Cerebellar nuclear complex (tissue), 1 donor: ENCODE measurements at places on chromosomes 6 and 20.

GRCh38 chr6:11730641-11731040, 48.0 kb downstream of the ADTRP start:
- no peak for DNase-seq

- no peak for DNase-seq
Observed at GRCh38 chr6:121274666-121275295, 59.5 kb downstream of the TBC1D32 start.

DNA sequence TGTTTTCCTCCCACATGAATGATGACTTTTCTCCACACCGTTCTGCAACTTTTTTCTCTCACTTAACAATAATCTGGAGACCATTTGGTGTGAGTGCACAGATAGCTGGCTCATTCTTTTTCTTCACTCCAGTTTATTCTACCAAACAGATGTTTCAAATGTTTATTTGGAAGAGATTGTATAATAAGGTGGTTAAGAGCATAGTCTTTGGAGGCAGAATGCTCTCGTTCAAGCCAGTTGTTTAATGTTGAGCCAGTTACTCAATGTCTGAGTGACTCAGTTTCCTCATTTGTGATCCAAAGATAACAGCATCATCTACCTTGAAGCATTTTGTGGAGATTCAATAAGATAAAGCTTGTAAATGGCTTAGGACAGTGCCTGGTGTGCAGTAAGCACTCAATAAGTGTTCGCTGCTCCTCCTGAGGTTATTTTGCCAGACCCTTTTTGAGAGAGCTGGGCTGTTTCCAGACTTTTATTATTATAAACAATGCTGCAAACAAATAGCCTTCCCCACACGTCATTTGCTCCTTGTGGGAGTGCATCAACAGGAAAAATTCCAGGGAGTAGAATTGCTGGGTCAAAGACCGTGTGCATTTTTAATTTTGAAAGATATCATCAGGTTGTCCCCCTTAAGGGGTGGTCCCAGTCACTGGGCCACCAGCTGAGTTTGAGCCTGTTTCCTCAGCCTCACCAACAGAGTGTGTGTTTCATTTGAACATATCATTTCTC, 70.6 kb downstream of the VEGFA start:
- no peak for DNase-seq

- DNase-seq: no peak
Observed at GRCh38 chr20:50558483-50558925, 48.3 kb downstream of the PTPN1 start.

DNA sequence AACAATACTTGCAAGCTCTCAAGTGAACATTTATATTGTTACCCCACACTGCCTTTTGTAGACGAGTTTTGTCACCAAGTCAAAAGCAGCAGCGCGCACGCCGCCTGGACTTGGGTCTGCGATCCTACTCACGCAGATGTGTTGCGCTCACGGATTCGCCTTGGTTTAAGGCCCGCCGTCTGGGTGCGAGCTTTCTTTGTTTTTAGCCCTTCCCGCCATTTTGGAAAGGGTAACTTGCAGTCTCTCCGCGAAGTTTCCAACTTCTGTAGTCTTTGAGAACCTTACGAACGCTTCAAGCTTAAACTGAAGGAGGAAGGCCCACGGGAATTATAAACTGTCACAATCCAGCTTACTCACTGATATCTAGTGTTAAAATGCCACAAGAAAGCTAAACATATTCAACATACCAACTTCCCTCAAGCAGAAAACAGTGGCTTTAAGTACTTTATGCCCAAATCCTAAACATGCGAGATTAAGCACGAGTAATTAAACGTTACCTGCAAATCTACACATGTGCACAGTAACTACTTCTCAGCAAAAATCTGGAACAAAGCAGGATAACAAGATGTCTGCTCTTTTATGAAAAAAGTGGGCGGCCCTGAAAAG, 80.4 kb upstream of the BTN3A2 start:
- no peak for DNase-seq

GRCh38 chr6:135976585-135976984, 125.1 kb downstream of the PDE7B start:
- DNase-seq: no peak

DNA sequence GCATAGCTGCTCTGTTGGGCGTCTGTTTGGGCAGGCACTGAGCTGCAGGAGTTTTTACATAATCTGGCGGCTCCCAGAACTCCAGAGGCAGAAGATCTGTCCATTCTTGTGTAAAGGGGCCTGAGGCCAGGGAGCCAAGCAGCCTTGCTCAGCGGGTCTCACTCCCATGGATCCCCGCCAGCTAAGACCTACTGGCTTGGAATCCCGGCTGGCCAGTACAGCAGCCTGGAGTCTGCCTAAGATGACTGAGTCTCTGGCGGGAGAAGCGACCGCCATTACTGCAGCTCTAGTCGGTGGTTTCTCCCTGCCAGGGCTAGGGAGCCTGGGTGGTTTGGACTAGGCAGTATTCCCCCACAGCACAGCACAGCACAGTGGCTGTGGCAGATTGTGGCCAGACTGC, 268.4 kb upstream of the SYNCRIP start:
- peak; percentile 8 for DNase-seq

DNA sequence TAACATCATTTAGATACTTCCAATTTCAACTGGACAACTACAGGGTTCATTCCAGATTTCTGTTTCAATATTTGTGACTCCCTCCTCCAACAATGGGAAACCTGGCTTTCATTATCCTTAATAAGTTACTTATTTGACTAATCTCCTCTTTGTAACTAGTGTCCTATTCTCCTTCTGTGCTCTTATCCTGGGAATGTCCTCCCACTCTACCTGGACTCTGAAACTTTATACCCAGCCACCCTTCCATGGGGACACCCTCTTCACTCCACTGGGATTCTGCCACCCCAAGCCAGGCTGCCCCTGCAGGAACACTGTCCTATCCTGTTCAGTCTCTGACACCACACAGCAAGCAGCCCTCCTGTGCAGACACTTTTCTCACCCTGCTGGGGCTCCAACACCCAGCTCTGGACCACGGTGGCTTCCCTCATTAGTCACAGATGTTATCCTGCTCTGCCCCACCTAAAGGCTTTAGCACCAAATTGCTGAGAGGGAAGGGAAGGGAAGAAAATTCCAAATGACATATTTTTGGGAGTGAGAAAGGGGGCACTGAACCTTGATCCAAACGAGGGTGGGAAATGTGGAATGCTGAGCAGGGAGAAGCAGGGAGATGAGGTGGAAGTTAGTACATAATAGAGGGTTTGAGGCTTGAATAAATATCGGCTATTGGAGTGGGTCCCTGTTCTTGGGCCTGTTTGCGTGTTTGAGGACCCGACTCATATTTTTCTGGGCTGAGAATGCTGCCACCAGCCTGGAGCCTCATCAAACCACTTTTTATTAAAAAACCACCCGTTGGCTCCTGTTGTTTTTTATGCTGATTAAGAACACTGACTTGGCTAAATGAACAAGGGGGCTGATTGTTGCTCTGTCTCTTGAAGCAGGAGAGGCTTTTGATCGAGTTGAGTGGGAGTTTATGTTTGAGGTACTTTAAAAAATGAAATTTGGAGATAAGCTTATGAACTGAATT, 54.0 kb upstream of the AKIRIN2 start:
- DNase-seq: no peak

DNA sequence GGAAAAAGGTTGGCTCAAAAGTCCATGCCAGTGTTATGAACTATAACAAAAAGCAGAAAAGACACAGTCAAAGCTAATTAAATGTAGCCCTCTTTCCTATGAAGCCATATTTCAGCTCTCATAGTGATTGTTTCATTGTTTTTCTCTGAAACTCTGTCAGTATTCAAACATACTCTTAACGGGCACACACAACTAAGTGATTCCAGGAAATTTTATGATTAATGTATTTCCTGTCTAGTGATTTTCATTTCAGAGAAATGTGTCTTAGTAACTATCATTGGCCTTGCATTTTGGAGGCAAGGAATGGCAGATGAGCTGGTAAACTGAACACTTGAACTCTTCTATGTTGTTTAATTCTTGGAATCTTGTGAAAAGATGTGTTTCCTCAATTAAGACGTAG, 68.0 kb downstream of the CLVS2 start:
- DNase-seq: no peak

DNA sequence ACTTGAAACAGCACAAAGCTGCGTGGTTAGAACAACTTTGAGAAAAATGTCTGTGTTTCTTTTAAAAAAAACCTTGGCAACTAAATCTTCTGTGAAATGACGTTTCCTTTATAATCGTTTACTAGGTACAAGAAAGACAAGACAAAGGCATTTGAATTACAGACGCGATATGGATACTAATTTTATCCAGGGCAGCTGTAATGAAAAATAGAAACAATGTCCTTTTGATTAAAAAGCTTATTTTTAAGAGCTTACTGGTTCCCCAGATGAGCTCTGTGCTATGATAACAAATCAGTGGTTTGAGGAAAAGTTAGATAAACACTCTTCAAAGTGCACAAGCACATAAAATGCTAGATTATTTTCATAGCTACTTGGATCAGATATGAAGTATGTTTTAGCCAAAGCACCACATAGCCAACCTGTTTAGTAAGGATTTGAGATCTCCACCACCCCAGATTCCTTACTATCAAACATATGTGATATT, 1.6 kb upstream of the SYNCRIP start:
- DNase-seq: no peak
